CD4-positive, alpha-beta T cell treated with Interferon alpha-2 for 1 hour (primary cell): ENCODE measurements at places on chromosomes 4 and X.
A peak's percentile ranks its signal among the peaks of the same experiment; 100 is the strongest.

- peak; percentile 74 for DNase-seq
Observed at GRCh38 chrX:13688958-13689740, at the start of gene RAB9A. Gene RAB9A (plus strand): TSS chrX:13689128. CDS start chrX:13708747, 19,619 bp downstream.

DNA sequence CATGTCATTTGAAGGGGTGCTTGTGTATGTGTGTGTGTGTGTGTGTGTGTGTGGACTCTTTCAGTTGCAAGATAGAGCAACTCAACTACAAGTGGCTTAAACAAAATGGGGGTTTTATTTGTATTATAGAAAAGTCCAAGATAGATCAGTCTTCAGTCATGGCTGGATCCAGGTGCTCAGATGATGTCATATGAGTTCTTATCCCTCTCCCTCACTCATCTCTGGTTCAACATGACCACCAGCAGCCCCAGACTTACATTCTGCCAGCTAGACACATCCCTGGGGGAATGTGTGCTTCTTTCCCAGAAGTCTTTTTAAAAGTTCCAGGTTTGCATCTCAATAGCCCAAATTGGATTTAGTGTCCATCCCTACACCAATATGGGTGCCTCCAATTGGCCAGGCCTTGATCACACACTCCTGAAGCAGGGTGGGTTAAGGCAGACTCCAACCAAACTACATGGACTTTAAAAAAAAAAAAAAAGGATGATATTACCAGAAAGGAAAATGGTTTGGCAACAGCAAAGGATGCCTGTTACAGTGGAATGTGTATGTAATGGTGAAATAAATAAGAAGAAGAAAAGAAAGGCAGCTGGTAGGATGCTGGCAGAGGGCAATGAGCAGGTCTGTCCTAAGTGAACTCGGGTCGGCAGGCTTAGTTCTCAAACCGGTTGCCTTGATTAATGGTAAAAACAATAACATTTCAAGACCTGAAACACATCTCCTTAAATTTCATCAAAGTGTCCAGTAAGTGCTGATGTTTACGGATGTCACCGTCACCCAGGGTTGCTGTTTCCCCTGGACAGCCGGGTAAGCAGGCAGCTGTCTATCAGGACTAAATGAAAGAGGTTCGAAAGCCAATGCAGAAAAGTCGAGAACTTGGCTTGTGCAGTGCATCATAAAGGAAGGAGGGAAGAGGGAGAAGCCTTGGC, 107.7 kb downstream of the SMIM20 start:
- DNase-seq: no peak

- peak; percentile 8 for DNase-seq
Observed at GRCh38 chr4:57190601-57191481, 80.7 kb upstream of the IGFBP7 start.

DNA sequence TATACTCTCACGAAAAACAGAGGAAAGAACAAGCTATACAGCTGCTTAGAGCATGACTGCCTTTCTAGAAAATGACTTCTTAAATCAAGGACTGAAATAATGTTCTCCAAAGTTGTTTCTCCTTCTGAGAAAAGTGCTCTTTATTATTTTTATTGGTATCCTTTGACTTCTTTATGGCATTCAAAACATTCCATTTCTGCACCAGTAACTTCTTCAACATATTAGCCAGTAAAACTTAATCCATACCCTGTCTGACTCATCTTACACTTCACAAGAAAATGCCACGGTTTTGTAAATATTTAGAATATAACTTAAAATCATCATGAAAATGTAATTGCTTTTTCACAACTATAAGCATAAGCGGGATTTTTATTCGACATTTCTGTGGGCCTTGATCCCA, 180.4 kb downstream of the NR3C2 start:
- DNase-seq: no peak

- no peak for DNase-seq
Observed at GRCh38 chr4:121421594-121421993, 40.8 kb upstream of the QRFPR start.

DNA sequence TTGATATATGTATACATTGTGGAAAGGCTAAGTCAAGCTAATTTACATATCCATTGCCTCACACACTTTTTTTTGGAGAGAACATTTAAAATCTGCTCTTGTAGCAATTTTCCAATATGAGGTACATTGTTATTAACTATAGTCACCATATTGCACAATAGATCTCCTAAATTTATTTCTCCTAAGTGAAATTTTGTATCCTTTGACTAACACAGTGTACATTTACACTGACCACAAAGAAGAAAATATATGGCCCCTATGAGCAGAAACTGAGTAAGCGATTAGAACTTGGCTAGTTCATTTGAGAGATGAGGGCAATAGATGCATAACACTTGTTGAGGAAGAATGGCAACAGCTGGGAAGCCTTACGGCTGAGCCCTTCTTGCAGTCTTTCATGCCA, 20.3 kb upstream of the GUCY1B1 start:
- no peak for DNase-seq

DNA sequence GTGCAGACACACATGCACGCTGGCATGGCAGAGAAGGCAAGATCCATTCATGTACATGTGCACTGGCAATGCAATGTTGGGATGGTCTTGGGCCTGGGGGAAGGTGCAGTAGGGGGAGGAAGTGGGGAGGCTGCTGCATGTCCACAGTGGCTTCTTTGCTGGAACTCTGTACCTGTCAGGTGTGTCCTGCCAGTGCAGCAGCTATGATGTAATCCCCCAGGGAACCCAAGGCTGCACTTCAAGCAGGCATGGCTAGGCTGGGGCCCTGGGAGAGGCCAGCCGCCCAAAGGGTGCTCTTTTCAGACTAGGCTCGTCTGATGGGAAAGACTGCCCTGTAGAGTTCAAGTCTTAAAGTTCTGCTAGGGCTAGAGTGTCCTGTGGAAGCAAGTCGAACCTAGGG, 1304.0 kb downstream of the FAM133A start:
- no peak for DNase-seq

GRCh38 chrX:45769761-45770582, 569.3 kb upstream of the DIPK2B start:
- peak; percentile 75 for DNase-seq

- no peak for DNase-seq
Observed at GRCh38 chr4:113512880-113513279, 248.7 kb downstream of the CAMK2D start.

- DNase-seq: no peak
Observed at GRCh38 chr4:47525154-47525819, 40.2 kb downstream of the ATP10D start.

DNA sequence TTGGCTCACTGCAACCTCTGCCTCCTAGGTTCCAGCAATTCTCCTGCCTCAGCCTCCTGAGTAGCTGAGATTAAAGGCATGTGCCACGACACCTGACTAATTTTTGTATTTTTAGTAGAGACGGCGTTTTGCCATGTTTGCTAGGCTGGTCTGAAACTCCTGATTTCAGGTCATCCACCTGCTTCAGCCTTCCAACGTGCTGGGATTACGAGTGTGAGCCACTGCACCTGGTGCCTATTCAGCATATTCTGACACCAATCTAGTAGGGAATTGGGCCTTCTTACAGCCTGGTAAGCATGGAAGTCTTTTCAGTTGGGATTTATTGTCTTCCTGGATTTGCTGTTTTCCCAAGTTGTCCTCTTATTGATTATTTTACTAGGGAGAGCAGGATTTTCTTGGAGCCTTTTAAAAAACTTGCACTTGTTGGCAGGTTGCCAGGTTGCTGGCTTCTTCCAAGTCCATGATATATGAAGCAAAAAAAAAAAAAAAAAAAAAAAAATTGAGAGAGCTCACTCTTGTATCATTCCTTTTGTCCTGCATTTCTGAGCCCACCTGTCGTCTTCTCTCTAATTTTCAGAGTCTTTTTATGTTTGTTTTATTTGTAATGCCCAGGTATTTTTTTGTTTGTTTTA, 43.7 kb downstream of the TMPRSS11E start:
- no peak for DNase-seq

DNA sequence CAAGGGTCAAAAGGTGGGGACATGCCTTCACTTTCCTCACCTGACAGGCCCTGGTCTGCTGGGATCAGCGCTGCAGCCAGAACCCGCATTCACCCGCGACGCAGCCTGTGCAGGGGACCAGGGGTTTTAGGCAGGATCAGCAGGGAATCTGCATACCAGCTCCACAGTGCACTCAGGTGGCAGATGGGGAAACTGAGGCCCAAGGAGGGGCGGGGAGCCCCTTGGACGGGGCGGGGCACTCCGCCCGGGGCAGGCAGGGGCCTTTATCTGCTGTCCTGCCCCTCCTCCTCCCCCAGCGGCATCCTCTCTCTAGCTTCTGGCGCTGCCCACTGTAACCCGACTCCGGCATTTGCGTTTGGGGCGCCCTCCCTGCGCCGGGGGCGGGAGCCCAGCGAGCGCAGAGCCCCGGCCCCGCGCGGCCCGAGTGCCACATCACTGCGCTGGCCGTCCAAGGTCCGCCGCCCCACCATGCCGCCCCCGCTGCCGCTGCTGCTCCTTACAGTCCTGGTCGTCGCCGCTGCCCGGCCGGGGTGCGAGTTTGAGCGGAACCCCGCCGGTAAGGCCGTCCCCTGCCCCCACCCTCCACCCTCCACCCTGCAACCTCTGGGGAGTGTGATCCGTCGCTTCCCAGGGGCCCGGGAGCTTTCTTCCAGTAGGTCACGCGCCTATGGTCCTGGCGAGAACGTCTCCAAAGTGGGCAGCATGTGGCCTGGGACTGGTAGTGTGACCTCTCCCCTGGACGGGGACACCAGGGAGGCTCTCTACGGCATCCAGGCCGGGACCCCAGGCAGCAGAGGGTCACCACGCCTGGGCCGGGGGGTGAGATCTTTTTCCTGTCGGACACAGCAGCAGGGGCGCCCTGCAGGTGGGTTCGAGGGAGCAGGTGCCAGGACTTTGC, at the start of gene CPZ:
CPZ (plus strand) TSS at position 400 of the 898 bp plus-strand sequence; CDS start at position 469, 69 bp downstream.
- DNase-seq: no peak

- no peak for DNase-seq
Observed at GRCh38 chr4:89203902-89204301, 92.6 kb downstream of the TIGD2 start.

DNA sequence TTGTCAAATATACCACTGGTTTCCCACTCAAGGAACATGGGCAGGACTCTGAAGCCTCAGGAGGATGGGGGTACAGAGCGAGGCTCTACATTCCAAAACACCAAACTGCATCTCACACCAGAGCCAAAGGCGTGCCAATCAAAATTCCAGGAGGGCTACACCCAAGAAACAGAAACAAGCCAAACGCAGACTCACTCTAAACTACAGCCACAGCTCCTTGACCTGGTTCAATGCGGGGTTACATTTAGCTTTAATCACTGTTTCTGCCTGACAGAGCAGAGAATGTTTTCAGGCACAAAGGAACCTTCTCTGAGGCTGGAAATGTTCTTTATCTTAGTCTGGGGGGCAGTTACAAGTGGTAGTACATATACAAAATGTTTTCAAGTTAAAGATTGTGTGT, 2121.5 kb upstream of the AGA start:
- DNase-seq: no peak

DNA sequence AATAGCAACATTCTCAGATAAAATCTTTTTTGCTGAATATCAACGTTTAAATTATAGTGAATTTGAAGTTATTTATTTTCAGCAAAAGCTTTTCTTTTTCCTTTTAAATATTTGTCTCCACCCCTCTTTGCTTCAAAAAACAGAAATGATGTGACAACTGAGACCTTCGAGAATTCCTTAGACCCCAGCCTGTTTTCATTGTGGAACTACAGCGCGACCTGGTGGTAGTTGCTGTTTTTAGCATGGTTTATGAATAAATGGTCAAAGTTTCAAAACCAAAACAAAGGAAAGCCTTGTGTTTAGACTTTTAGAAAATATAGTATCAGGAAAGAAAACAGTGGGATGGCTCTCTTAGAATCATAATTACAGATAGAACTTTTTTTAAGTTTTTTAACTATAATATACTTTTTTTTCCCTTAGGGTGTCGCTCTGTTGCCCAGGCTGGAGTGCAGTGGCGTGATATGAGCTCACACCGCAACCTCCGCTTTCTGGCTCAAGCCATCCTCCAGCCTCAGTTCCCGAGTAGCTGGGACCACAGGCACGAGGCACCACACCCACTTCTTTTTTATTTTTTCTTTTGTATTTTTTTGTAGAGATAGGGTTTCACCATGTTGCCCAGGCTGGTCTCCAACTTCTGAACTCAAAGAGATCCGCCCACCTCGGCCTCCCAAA, 26.8 kb upstream of the TMEM184C start:
- DNase-seq: peak; percentile 43

- DNase-seq: no peak
Observed at GRCh38 chr4:38170338-38171169, 210.4 kb downstream of the PTTG2 start.

DNA sequence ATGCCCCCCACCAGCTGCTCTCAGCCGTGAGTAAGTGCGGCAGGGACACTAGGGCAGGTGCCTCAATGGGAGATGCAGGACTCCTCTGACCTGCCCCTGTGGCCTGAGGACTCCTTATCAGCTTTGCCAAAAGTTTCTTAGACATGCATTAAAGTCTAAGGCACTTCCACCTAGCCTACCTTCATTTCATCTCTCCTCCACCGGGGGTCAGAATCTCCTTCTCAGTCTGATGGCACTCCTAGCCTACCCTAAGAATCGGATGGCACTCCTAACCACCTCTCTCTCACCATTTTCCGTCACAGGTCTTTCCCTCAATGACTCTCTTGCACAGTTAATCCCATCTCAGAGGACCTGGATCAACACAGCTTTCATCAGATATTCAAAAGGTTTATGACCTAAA, 85.9 kb downstream of the OTC start:
- no peak for DNase-seq

DNA sequence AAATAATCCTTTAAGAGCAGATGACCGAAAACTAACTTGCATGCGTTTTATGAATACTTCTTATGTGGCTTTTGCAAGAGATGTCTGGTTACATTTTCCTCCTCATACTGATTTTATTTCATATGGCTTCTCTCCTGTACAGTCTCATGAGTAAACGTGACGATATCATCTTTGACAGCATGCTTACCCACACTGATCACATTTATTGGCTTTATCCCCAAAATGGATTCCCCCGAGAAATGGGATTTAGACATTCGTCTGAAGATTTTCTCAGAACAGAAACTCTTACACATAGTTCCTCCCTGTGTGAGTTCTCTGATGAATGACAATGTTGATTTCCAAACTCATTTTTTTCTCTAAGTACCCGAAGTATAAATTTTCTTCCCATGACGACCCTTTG, 939.7 kb upstream of the LCORL start:
- no peak for DNase-seq

DNA sequence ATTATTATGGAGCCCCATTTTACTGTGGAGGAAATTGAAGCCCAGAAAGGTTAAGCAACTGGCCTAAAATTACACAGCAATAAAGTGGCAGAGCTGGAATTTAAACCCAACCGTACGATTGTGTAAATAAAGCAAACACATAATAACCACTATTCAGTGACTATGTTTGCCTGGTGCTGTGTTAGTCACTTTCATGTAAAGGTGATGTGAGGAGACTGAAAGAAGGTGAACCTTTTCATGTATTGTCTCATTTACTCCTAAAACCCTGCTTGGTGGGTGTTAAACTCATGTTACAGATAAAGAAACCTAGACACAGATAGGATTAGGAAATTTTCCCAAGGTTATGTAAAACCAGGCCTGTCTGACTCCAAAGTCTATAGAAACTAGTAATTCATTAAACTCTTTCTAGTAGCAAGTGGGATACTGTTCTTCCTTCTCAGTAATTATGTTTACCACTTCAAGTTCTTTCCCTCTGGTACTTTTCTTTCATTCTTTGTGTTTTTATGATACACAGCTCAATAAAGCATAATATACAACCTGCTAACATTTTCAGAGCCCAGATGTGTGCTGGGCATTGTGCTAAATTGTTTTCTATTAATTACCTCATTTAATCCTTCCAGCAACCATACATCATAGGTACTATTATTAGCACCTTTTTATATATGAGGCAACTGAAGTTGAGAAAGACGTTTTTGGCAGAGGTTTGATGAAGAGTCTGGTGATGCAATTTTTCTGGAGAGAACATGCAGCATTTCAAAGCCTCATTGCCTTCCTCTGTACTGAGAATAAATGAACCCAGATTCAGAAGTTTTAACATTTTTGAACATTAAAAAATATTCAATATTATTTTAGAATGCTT, 202.7 kb downstream of the SPRY1 start:
- DNase-seq: no peak
